ENCODE measurements at places on chromosomes 3 and 15.

DNA sequence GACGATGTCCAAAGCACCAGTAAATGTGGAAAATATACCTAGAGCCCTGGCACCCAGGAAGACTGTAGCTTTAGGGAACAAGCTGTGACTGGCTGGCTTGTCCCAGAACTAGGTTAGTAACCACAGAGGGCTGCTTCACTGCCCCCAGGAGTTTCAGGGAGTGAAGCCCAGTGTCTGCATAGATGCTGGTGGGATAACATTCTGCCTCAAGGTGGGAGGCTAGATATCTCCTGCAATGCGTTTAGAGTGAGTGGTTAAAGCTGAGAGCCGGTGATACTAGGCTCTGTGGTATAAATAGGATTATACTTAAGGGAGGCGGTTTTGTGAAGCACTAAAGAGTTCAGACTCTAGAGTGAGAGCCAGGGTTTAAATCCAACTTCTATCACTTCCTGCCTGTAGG, 11.7 kb upstream of the CP start:
- no peak for DNase-seq

DNA sequence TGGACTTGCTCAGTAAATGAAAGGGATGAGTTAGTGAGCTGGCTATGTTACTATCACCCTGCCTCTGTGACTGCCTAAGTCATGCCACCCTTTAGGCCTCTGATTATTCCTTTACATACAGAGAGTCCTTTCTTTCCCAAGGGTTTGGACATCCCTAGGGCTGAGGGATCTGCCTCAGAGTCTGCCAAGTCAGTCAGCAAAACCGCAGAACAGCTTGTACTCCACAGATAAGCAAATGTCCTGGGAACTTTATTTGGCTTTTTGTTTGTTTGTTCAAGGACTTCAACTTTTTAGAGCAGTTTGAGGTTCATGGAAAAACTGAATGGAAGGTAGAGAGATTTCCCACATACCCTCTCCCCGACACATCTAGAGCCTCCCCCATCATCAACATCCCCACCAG, 82.6 kb upstream of the TRIM42 start:
- DNase-seq: no peak

DNA sequence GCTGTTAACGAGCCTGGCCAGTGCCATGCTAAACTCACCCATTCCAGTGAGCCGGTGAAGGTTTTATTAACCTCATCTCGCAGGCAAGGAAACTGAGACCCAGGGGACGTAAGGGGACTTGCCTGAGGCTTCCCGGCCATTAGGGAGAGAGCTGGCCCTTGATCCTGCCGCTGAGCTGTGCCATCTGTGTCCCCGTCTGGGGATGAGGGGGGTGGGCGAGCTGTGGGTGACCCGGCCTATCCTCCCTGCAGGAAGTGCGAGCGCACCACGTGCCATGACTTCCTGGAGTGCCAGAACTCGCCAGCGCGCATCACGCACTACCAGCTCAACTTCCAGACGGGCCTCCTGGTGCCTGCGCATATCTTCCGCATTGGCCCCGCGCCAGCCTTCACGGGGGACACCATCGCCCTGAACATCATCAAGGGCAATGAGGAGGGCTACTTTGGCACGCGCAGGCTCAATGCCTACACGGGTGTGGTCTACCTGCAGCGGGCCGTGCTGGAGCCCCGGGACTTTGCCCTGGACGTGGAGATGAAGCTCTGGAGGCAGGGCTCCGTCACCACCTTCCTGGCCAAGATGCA, 88.5 kb downstream of the FBLN2 start:
- no peak for DNase-seq

DNA sequence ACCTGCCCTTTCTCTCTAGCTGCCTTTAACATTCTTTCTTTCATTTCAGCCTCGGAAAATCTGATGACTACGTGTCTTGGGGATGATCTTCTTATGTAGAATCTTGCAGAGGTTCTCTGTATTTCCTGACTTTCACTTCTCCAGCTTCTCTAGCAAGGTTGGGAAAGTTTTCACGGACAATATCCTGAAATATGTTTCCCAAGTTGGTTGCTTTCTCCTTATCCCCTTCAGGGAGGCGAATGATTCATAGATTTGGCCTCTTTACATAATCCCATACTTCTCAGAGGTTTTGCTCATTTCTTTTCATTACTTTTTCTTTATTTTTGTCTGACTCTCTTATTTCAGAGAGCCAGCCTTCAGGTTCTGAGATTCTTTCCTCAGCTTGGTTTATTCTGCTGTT, 62.1 kb upstream of the CCDC54 start:
- DNase-seq: no peak
